NCI-H1436 treated with DMSO at 0.1 percent for 48 hours (cell line): ENCODE measurements at places on chromosomes 11 and 22.

GRCh38 chr22:37578002-37578401, 1.9 kb downstream of the LGALS2 start:
- DNase-seq: no peak

- DNase-seq: no peak
Observed at GRCh38 chr11:123559523-123559955, 94.9 kb downstream of the SCN3B start.

- DNase-seq: no peak
Observed at GRCh38 chr22:26849575-26849974, 192.2 kb downstream of the MIAT start.

DNA sequence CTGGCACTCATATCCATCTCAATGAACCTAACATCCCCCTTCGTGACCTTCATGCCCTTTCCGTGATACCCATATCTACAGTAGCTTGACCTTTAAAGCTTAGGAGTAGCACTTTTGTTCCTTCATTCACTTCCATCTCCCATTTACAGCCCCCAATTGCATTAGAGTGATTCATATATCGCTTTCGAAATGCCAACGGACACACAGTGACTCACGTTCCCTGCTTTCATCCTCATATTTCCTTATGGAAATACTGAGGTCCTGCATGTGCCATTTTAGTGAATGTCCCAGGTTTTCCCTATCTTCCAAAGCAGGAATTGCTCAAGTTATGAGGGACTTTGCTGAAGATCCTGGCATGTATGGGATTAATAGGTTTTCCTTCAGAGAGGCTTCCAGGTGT, 44.3 kb upstream of the CEP126 start:
- no peak for DNase-seq

GRCh38 chr22:36405671-36406538, 18.1 kb upstream of the MYH9 start:
- DNase-seq: no peak

DNA sequence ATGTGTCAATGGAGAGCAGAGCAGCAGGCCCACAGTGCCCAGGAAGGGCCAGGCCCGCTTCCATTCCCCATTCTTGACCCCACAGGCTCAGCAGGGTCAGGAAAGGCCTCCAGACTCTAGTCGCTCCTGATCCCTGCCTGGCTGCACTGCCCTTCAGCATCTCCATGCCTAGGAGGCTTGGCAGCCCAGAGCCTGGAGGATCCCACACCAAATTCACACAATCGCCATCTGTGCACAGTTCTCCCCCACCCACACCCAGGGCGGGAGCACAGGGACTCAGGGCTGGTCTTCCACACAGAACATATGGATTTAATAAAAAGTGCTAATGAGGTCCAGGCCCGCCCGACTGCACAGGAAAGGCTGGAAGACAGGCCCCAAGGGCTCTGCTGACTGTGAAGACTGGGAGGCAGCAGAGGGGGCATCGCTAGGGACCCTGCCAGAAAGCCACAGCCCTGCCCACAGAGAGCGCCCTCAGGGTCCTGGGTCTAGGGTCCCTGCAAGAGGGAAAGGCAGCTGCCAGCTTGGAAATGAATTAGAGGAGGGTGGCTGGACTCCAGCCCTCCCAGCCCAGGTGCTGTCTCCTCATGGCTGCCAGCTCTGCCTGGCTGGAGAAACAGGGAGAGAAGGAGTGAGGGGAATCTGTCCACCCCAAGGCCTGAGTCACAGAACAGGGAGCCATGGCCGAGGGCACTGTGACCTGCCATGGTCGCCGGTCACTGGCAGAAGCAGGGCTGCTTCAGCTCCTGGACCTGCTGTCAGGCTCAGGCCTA, 39.7 kb downstream of the DKK3 start:
- no peak for DNase-seq

- DNase-seq: no peak
Observed at GRCh38 chr11:128431931-128432330, 155.4 kb downstream of the ETS1 start.
